ENCODE measurements at places on chromosomes 4 and X.
A peak's percentile ranks its signal among the peaks of the same experiment; 100 is the strongest.

GRCh38 chr4:90799895-90800294 is 672.7 kb downstream of the CCSER1 start:
- DNase-seq: no peak

GRCh38 chr4:73098016-73098415 is 28.5 kb upstream of the COX18 start:
- DNase-seq: no peak

DNA sequence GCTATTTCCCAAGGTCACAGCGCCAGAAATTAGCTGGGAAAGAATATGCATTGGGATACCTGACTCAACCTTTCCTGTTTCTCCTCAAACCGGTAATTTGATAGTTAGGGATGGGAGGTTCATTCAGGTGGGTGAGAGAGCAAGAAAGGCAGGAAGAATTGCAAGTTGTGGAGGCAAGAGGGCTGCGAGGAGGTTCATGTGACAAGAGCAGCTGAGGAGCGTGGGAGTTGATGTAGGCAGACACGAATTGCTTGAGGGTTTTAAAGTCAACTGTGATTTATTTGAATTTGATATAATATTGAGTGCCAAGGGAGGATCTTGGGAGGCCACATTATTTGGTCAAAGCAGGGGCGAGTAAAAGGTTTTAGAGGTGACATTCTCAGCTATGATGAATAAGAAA is 329.0 kb downstream of the STIM2 start:
- DNase-seq: no peak

DNA sequence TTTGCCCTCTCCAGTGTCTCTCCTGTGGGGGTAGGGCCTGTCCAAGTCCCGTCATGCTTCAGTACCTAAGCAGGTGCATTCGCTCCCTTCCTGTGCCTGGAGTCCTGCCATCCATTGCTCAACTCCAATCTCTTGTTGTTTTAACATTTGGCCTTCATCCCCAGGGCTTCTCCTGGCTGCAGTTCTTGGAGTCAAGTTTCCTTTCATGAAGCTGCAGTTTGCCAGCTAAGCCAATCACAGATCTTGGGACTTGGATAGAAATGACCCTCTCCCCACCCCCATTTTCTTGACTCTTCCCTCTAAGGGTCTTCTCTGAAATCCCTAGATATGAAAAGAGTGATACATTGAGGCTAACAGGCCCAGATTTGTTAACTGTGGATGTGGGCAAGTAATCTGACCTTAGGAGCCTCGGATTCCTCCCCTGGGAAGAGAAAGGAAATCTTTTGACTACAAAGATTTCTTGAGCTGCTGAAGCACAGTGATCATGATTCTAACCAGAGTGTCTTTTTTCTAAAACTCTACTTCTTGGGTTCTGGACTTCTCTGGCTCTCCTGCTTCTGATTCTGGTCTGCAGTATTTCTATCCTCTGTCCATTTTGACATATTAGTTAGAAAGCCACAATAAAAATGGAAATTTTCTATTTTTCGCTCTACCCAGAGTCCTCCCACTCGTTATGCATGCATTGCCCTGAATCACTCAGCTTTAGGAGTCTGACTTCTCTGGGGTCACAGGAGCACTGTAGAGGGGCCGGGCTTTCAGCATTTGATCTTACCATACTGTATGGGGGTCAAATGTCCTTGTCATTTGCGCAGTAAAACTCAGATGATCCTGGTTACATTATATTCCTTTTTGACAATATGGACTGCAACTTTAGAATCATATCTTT is 61.0 kb downstream of the CHRNA9 start:
- DNase-seq: peak; percentile 10

GRCh38 chr4:82097504-82097903 is 276.3 kb downstream of the HNRNPD start:
- DNase-seq: no peak

DNA sequence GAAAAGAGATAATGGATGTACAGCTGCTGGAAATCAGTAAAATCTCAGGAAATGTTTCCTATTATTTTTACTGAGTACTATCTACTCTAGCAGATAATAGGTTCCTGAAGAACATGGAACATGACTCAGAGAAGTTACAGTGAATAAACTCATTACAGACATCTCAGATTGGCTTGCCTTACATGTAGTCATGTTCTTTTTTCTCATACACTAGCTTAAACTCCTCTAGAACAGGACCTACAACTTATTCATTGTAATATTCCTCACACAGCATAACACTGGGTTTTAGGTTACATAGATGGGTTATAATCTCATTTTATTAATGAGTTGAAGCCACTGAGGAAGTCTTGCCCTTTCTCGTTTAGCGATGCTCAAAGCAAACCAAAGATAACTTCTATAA is 86.9 kb upstream of the BMP2K start:
- no peak for DNase-seq

- DNase-seq: no peak
Observed at GRCh38 chrX:41234962-41235361, 99.0 kb upstream of the DDX3X start.

- DNase-seq: no peak
Observed at GRCh38 chr4:32148111-32148666, 1428.0 kb downstream of the PCDH7 start.

DNA sequence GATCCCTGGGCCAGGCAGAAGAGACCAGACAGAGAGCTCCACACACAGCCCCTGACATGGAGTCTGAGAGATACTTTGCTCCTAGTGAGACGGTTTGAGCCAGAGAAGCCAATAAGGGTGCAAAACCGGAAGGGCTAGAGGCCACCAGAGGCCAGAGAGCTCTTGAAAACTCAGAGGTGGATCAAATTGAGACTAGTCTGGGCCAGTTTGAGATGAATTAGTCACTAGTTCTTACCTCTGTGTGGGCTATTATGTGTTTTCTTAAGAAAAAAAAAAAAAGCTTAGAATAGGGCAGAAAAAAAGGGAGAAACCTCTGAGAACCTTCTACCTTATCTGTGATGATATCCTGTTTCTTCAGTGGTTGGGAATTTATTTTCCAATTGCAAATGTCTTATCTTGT is 110.4 kb upstream of the EDNRA start:
- DNase-seq: no peak

- DNase-seq: no peak
Observed at GRCh38 chrX:124441971-124442590, 95.7 kb downstream of the SH2D1A start.

DNA sequence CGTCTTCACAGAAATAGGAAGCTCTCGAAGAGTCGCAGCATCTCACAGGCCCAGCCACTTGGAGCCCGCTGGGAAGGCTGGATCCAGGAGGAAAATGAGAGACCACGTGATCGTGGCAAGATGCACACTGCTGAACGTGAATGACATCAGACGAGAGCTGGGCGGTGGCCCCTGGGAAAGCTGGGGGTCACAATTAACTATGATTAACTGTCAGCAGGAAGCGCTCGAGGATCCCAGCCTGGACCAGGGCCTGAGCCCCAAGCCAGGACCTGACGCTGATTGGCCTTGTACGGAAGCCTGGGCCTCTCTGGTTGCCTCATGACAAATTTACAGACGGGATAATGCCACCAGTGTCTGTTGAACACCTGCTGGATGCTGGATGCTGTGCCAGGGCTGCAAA is 321.4 kb downstream of the EVC2 start:
- DNase-seq: no peak

GRCh38 chr4:184100297-184100885 is 117.3 kb downstream of the ENPP6 start:
- DNase-seq: no peak

DNA sequence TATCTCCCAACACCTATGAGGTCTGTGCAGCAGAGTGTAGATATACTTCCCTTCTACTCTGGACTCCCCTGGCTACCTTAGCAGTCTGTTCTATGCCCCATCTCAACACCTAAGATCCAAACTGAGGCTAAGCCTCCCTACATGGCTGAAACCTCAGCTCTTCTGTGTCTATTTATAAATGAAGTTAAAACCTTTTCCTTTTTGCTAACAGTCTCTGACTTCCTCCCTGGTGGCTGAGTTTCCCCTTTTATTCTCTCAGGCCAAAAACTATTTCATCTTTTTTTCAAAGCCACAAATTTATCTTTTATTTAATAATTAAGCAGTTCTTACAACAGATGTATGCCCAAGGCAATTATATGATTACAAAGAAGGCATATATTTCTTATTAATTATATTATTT is 111.8 kb upstream of the STIM2 start:
- DNase-seq: no peak

- DNase-seq: no peak
Observed at GRCh38 chr4:154164931-154165839, 326.4 kb downstream of the DCHS2 start.

DNA sequence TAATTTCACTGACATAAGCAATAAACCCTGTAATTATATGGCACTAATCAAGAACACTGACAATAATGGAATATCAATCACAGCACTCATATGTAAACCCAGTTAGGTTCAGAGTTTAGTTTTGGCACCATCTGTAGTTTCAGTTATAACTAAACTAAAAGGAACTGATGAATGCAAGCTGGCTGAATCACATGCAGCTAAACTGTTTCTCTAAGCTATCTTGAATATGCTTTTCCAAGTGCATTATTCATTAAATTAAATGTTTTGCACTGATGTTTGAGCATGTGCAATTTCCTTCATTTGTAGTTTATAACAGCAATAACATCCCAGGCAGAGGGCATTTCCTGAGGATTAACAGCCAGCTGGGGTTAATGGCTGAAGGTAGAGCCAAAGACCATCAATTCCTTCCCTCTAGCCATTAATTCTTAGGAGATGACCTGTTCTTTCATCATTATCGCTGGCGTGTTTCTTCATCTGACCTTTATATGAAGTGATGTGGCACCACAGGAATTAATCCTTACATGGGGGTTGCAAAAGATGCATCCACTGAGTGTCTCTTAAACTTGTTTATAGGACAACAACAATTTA is 562.8 kb upstream of the IGFBP7 start:
- no peak for DNase-seq

DNA sequence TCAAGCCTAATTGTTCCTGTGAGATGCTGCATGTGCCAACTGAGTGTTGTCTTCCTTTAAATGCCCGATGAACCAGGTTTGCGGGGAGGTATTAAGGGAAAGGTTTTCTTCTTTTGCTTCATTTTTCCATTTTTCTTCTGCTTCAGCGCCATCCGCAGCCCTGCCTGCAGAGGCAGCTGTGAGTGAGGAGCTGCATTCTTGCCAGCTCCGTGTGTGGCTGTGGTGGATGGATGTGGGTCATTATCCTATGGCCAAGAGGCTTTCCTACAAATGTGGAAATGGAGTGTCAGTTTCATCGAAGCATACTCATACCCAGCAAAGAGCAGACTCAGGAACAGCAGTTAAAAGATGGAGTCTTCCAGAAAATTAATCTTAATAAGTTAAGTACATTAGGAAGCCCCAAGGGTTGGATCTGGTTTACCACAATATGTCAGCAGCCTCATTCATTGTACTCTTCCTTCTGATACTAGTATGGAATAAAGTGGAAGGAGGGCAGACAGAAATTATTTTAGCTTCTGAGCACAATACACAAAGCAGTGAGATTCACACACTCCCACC is 37.6 kb downstream of the TNIP3 start:
- no peak for DNase-seq

GRCh38 chr4:113398441-113399143 is 349.1 kb downstream of the ANK2 start:
- no peak for DNase-seq

DNA sequence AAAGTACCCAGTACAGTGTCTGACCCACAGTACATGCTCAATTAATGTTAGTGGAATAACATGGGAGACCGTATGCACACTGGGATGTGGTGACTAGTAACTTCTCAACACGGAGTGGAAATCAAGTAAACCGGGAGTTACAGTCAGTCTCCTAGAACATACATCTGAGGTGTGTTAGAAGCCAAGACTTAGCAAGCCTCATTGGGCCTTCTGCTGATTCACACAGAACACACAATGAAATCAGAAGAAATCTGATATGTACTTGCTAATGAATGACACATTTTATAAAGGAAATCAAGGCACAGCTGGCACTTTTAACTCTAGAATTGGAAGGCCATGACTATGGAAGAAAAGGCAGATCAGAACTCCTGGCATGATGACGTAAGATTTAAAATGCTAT is 13.0 kb downstream of the TRAPPC2 start:
- DNase-seq: no peak

DNA sequence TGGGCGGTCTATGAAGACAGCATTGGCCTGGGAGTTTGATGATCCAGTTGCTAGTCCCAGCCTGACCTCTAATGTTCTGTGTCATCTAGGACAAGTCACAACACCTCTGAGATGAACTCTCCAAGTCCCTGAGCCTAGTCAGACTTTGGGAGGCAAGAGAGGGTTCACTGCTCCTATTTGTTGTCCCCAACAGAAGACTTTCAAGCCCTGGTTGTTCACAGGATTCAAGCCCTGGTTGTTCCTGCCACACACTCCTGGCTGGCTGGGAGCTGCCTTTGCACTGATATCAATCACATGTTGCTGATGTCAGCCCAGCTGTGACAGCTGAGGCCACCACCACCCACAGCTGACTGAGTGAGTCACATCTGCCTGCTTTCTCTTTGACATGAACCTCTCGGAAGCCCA is 253.2 kb upstream of the RASGEF1B start:
- no peak for DNase-seq

DNA sequence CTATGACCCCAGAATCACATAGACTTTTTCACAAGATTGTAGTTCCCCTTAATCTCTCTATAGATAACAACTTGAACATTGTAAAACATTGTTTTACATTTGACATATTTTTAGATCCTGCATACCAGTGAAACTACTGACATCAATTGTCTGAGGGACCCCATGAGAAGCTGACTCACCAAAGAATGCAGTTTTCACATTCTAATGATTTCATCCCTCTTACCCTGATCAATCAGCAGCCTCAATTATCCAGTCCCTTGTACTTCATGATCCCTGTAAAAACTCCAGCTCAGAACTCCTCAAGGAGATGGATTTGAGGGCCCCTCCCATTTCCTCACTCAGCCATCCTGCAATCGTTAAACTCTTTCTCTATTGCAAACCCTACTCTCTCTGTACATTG is 411.0 kb upstream of the NDST3 start:
- DNase-seq: no peak

DNA sequence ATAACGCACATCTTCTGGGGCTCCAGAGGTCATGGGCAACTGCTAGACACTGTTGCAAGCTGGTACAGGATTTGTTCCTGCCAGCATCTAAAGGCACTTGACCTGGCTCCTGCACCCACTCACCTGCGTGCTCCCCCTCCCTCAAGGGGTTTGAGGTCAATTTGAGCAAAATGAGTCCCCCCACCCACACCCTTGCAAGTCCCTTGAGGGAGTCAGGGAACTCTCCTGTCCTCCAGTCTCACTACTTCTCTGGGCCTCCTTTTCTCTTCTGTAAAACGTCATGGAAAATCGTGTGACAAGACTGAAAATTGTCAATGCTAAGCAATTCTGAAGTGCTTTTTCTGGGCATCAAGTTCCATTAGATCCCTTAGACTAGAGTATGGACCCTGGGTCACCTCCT is 39.9 kb upstream of the PGK1 start:
- DNase-seq: no peak

GRCh38 chr4:7872264-7872771 is 67.3 kb downstream of the AFAP1 start:
- DNase-seq: peak; percentile 87

- DNase-seq: no peak
Observed at GRCh38 chr4:102522031-102522440, 20.9 kb downstream of the NFKB1 start.

GRCh38 chr4:87698394-87698793 is 48.3 kb downstream of the DMP1 start:
- no peak for DNase-seq
